ENCODE measurements at places on chromosomes 2 and 18.

GRCh38 chr2:195495966-195496365 lies 161.1 kb upstream of the SLC39A10 start:
- no peak for DNase-seq

DNA sequence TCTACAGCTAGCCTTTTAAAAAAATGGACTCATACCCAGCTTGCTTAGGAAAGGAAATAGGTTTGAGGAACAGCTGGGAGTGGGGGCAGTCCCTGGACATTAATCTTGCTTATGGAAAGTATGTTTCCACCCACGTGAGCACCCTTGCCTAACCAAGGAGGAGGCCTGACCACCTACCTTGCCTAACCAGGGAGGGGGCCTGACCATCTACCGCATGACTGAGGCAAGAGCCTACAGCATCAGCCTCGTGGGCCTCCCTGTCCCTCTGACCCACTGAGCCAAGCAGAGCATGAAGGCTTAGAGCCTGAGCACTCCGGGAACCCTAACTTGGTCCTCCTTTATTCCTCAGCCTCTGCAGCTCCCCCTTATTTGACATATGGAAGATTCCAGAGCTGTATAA lies 20.2 kb downstream of the PRKAG3 start:
- DNase-seq, result no peak

GRCh38 chr2:71822463-71822862 lies 325.2 kb downstream of the CYP26B1 start:
- no peak for DNase-seq

GRCh38 chr2:213740453-213740852 lies 456.2 kb downstream of the SPAG16 start:
- DNase-seq, result no peak

GRCh38 chr2:71530641-71531332 lies 77.4 kb downstream of the DYSF start:
- peak; percentile 24 for DNase-seq

DNA sequence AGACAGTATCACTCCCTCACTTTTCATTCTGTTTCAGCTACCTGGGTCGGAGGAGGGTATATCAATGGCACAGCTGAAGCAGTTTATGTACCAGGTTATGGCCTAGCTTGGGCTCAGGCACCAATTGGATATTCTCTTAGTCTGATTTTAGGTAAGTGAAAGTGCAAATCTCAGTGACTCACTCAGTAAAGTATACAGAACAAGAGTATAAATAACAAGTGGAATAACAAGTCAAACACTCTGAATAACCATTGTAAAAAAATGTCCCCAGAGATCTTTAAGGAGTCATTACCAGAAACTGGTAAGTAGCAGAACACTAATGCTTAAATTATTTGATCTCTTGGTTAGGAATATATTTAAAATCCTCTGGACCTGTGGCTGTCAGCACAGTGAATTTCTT lies 5.7 kb downstream of the SLC5A7 start:
- DNase-seq, result no peak

DNA sequence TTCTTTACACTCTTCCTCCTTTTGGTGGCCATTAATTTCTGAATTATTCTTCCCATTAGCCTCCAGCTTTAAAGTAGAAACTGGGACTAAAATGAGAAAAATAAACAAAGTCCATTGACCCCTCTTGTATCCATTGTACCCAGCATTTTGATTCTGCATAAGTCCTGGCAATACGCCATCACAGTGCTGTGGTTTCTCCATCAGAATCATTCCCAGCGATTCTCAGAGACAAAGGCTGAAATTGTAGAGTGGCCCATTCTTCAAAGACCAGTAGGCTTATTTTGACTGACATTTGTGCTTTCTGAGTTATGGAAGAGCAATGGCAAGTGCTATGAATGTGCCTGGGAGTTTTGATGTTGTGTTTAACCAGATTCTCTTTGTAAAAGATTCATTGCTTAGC lies 199.3 kb upstream of the GALNT5 start:
- no peak for DNase-seq

- DNase-seq, result no peak
Measured at GRCh38 chr2:74596584-74596983, 42.1 kb downstream of the DOK1 start.

DNA sequence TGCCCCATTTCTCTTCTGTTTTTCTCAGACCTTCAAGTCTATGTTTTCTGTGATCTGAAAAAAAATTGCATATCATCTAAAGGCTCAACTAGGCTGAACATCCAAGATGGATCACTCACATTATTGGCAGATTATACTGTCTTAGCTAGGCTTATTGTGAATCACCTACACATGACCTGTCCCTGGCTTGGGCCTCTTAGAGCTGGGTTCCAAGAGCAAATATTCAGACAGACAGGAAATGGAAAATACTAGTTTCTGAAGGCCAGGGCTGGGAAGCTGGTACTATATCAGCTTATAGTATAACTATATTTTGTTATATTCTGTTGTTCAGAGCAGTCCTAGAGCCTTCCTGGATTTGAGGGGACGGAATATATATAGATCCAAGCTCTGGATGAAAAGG lies 90.3 kb downstream of the PIK3C3 start:
- DNase-seq, result no peak

DNA sequence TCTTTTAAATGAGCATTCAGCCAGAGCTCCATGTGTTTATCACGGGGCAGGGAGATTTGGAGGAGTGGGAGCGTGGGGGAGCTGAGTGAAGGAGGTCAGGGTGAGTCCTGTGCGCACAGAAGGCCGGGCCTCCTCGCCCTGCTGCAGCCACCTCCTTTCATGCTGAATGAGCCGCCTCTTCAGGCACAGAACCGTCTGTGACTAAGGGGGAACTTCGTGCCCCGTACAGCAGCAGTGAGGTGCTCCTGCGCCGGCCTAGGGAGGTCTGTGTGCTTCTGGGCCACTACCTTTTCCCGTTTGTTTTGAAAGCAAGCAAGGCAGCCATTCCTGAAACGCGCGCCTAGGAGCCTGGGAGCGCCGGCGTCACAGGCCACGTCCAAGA lies 27.1 kb upstream of the ZNF516 start:
- DNase-seq, result no peak
